ENCODE measurements at places on chromosomes 1 and 21. TPM values are rescaled to one million over a fixed set of nuclear protein-coding genes. Genes with fewer than 3 reads are reported as not detected.

Gene FMO3
- total RNA-seq: 1.8 TPM

Gene PLA2G2D
- total RNA-seq: not detected

Gene USP21
- total RNA-seq: 17.2 TPM

Gene AMY1C
- total RNA-seq: not detected

Gene NOTCH2
- 104 TPM for total RNA-seq

Gene SLC45A3
- 9.5 TPM for total RNA-seq

Gene FMN2
- 78.7 TPM for total RNA-seq

Gene VSIG8
- total RNA-seq: not detected

Gene CD34
- 13.4 TPM for total RNA-seq

Gene KRTAP12-3
- total RNA-seq: not detected

Gene LAMC2
- 0.61 TPM for total RNA-seq

Gene NUP133
- total RNA-seq: 57.5 TPM

Gene C4BPA
- total RNA-seq: not detected

Gene NFASC
- total RNA-seq: 88.2 TPM

Gene DCST1
- total RNA-seq: not detected

Gene RPE65
- 4.0 TPM for total RNA-seq

Gene APOBEC4
- 0.66 TPM for total RNA-seq

Gene LEMD1
- total RNA-seq: 2.4 TPM

Gene IGSF21
- total RNA-seq: 9.0 TPM

Gene IRF6
- total RNA-seq: 2.8 TPM

Gene LAX1
- 0.20 TPM for total RNA-seq

Gene PADI1
- total RNA-seq: 0.79 TPM

Gene TMCO1
- total RNA-seq: 81.4 TPM

Gene CLEC20A
- not detected for total RNA-seq

Gene SLC1A7
- total RNA-seq: 0.06 TPM

Gene GUCA2A
- not detected for total RNA-seq

Gene ANGPTL3
- not detected for total RNA-seq
